Islet precursor cell (in vitro differentiated cells): ENCODE measurements at places on chromosomes 11 and 22.

DNA sequence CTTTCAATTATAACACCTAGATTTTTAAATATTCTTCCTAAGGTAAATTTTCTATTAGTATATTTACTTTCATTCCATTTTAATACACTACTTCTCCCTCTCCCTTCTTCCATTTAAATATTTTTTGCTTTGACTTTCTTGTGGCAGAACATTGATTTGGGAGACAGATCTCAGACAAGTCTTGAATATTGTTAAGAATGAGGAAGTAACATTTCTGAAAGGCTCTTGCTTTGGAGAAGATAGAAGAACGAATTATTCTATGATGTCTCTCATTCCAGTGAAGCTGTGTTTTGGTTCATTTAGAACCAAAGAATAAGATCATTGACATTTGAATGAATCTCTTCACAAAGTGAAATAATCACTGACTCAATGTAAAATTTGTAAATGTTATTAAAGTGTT lies 2.4 kb downstream of the IPO7 start:
- no peak for DNase-seq

DNA sequence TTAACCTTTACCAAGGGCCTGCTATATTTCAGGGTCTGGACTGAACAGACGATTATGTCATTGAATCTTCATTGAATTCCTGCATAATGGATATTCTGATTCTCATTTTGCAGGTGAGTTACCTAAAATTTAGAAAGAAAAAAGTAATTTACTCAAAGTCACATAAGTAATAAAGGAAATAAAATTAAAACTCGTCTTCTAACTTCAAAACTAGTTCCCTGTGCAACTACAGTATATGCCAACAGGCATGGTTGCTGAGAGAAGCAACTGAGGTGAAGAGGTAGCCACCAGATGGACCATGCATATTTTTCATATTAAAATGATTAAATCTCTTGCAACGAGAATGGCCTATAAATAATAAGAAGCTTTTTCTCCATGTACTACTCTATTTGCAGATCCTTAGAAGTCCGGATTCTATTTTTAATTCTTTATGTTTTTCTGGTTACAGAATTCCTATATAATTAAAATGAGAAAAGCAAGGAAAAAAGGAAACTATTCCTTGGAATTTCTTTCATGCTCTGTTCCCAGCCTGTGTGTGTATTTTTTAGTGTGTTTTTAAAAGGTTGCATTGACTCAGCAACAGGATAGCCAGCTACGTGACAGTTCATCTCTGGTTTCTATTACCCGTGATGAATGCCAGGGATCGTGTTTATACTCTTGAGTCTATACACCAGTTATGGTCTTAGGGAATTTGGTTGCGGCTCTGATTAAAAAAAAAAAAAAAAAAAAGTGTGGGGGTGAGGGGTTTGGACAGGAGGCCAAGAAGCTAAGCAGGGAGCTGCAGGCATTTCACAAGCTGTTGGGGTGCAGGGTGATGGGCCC lies 186.8 kb downstream of the ETS1 start:
- no peak for DNase-seq

DNA sequence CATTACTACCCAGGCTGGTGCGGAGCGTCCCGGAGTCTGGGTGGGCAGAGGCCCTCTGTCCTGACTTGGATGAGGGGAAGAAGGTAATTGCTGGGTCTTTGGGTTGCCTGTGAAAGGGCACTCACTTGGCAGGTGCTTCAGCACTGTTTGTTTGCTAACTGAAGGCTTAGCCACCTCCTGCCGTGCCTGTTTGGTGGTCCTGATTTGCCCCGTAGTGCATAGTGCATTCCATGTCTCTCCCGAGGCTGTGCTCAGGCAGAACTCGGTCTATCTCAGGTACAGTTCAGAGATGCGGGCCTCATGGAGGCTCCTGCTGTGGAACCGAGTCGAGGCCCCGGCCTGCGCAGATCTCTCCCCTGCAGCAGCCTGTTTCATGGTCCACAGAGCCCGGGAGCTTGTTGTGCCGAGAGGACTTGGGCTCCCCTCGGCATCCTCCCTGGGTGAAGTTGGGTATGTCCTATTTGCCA lies 146.2 kb downstream of the TBC1D22A start:
- DNase-seq = peak; percentile 38

- no peak for DNase-seq
Observed at GRCh38 chr11:42992594-42992993, 319.2 kb upstream of the API5 start.

GRCh38 chr11:115078461-115079438 lies 400.4 kb downstream of the NXPE2 start:
- no peak for DNase-seq

DNA sequence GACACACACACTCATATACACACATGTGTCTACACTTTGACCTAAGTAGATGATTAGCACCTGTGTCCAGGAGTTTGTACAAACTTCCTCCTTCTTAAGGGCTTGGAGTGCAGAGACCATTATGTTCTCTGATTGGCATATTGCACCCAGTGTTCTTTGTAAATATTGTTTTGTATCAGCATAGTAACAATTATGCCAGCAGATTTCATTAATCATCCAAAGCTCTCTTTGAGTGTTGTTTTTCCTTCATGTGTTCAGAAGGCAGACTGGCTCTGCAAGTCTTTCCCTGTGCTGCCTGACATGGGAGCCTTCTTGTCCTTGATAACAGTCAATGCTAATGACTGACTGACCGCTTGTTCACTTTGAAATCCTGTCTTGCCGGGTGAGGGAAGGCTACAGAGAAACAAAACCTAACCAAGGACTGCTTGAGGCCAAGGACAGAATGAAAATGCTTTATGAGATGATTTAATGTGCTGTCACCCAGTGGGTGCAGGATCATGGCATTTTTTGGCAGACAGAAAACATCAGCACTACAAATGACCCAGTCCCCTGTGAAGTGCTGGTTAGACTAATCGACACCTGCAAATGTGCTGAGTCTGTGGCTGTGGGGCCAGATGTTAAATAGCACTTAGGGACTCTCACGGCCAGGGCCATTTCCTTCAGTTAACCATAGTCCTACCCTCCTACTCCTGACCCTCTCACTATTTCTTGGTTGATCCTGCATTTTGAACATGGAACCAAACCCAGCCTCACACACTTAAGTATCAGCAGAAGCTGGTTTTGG lies 6.6 kb upstream of the BARX2 start:
- DNase-seq = peak; percentile 71

DNA sequence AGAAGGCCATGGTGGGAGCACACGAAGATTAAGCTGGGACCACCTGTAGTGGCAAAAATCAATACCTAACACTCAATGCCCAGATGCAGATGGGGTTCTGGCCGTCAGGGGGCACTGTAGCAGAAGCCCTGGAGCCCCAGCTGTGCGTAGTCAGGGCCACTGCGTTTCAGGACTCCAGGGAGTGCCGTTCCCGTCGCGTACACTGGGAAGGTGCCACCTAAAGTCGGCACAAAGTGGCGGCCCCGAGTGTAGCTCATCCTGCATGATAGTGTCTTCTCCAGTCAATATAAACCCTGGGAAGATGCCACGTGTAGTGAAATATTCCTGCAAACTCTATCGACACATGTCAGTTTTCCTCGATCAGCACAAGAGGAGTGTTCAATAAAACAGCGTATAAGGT lies 123.8 kb upstream of the NTM start:
- DNase-seq = peak; percentile 84

- DNase-seq = no peak
Observed at GRCh38 chr11:27693398-27693797, 6.9 kb downstream of the BDNF start.

DNA sequence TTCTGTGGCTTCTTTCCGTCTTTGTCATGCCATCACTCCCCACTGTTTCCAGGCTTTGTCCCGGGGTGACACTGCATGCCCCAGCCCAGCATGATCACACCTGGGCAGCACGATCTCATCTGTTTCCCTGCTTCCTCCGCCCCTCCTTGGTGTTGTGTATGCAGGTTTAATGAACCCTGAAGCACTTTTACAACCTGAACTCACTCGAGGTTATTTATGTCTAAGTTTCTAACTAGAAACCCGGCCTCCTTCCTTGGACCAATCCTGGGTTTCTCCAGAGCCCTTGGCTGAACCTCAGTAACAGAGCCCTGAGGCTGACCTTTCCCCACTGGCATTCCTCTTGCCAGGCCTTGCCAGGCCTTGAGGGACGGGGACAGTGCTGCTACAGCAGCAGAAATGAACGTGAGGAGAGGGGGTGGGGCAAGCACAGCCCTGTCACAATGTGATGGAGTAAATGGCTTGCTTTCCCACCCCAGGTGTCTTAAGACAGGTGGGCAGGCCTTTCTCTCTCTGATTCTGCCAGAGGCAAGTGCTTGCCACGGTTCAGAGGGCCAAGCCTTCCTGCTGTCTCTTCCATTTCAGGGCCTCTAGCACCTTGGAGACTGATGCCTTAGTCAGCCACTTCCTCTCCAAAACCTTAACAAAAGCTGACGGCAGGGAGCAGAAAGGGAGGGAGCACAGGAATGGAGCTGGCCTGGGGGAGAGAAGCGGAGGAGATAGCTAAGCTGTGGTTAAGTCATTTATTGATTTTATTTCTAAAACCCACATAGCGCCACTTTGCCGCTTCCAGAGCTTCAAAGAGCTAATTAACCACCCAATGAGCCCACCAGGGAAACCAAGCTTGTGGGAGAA lies 3.1 kb upstream of the PYGM start:
- peak; percentile 49 for DNase-seq

DNA sequence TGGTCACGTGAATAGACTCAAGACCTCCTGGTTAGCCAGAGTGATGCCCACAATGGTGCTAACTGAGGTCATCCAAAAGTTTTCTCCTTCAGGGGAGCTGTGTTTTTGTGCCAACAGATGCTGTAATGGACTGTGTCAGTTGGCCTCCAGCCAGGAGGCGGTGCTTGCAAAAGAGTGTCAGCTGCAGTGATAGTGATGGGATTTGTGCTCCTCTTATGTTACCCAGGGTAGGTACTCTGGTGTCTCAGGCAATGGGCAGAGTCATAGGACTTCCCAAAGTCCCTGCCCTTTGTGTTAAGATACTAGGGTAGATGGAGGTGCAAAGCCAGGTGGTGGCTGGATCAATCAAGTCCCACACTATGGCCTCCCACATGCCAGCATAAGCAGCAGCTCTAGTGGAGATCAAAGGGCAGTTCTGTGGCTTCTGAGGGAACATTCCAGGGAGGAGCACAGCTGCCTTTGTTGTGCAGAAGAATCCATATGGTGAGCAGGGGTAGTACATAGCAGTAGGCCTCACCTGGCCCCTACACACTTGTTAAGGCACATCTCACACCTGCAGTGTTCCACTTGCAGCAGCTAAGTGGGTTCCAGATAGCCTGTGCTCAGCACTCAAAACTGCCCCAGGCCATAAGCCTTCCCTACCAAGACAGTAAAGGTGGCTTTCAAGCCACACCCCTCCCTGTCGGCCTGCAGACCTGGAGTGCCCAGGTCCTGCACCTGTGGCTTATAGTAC lies 9.4 kb upstream of the FANCF start:
- DNase-seq = peak; percentile 63

- DNase-seq = no peak
Observed at GRCh38 chr22:23236026-23236425, 55.7 kb downstream of the BCR start.

GRCh38 chr11:12206529-12206928 lies 96.1 kb downstream of the MICAL2 start:
- DNase-seq = no peak

- no peak for DNase-seq
Observed at GRCh38 chr11:36312611-36313472, 16.8 kb downstream of the PRR5L start.

DNA sequence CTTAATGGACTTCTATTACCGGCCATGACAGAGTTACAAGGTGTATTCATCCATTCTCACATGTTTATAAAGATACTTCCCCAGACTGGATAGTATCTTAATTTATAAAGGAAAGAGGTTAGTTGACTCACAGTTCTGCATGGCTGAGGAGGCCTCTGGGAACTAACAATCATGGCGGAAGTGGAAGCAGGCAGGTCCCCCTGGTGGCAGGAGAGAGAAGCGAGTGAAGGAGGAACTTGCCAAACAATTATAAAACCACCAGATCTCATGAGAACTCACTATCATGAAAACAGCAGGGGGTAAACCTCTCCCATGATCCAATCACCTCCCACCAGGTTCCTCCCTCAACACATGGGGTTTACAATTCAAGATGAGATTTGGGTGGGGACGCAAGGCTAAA lies 170.0 kb upstream of the PDGFD start:
- DNase-seq = no peak

- peak; percentile 66 for DNase-seq
Observed at GRCh38 chr22:38871360-38872171, 450 bp downstream of the CBX6 start.

GRCh38 chr11:20373568-20374209 lies 10.2 kb downstream of the HTATIP2 start:
- no peak for DNase-seq

DNA sequence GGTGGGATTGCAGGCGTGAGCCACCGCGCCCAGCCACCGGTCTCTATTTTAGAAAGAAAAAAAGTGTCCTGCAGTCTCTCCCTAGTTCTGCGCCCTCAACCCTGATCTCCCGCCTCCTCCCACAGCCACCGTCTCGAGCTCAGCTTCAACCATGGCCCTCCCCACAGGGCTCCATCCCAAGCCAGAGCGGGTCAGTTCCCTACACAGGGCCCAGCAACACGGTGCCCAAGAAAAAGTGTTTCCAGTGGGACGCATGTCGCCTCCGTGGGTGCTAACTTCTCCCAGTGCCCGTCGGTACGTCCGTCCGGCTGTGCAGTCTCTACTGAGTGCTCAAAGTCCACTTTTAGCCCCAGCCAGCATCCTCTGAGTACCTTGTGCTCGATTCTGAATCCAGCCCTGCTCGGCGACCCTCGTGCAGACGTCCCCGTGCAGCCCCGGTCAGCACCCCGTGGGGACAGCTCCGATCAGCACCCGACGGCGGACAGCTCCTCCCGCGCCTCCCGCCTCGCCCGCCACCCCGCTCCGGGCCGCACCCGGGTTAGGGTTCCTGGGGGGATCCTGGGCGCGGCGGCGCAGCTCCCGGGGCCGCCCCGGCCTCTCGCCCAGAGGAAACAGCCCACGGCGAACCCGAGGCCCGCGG lies 657 bp upstream of the MAPK8IP2 start:
- DNase-seq = peak; percentile 80

- no peak for DNase-seq
Observed at GRCh38 chr11:73875380-73875779, 1.3 kb downstream of the COA4 start.

GRCh38 chr11:94802501-94802900 lies 34.3 kb downstream of the AMOTL1 start:
- DNase-seq = no peak

DNA sequence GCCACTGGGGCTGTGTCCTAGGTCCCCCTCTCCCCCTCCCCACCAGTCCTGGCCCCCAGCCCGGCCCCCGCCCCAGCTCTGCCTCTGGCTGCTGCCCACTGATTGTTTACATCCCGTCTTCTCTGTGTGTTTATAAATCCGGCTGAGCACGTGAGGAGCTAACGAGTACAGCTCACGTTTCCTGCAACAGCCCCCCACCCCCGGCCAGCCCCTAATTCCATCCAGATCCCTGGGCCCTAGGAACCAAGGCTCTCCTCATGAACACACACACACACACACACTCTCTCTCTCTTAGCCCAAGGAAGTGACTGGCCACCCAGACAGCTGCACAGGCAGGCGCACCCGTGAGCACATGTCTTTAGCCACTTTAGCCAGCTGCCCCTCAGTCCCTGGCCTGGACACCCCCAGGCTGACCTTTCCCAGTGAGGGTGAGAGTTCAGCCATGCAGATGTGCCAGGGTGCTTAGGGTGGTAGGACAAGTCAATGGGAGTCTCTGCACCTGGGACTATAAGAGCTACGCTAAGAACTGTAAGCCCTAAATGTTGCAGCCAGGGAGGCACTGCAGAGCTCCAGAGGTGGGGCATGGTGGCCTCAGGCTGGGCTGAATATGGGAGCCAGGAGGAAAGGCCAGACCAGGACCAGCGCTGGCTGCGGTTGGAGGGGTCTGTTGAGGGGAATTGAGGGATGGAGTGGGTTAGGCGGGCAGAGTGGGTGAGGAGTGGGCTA lies 2.9 kb downstream of the CLCF1 start:
- DNase-seq = no peak

- DNase-seq = no peak
Observed at GRCh38 chr11:70483917-70484316, 85.6 kb downstream of the CTTN start.
